ENCODE measurements at places on chromosomes 5 and 9. TPM values are rescaled to one million over a fixed set of nuclear protein-coding genes. Genes with fewer than 3 reads are reported as not detected.
A peak's percentile ranks its signal among the peaks of the same experiment; 100 is the strongest.

Gene STPG3
- total RNA-seq: not detected

Gene LPAR1
- 0.56 TPM for total RNA-seq

GRCh38 chr9:90975781-90976538 lies 174.3 kb downstream of the SYK start:
- no peak overlapping the region for H3K27ac ChIP-seq
- no peak overlapping the region for H3K4me3 ChIP-seq
- DNase-seq: no peak
- peaks cover 2% of the 10 kb centered on the region for H3K4me1 ChIP-seq
- H3K27me3 ChIP-seq: peaks cover 4% of the 10 kb centered on the region

GRCh38 chr5:11607944-11608483 lies 296.2 kb downstream of the CTNND2 start:
- H3K4me1 ChIP-seq: no peaks in the 10 kb centered on the region
- no peak overlapping the region for H3K27ac ChIP-seq
- no peaks in the 10 kb centered on the region for H3K27me3 ChIP-seq
- H3K36me3 ChIP-seq: peaks cover 4% of the 10 kb centered on the region
- no peak for DNase-seq

GRCh38 chr9:133235549-133236222 lies 26.6 kb upstream of the OBP2B start:
- peaks cover 4% of the 10 kb centered on the region for H3K27me3 ChIP-seq
- H3K27ac ChIP-seq: no peak overlapping the region
- H3K4me3 ChIP-seq: no peak overlapping the region
- H3K36me3 ChIP-seq: no peaks in the 10 kb centered on the region
- no peak for DNase-seq

GRCh38 chr5:64800926-64801325 lies 32.2 kb downstream of the CWC27 start:
- H3K27me3 ChIP-seq: no peaks in the 10 kb centered on the region
- H3K4me1 ChIP-seq: no peaks in the 10 kb centered on the region
- H3K27ac ChIP-seq: no peak overlapping the region
- H3K4me3 ChIP-seq: no peak overlapping the region
- no peaks in the 10 kb centered on the region for H3K36me3 ChIP-seq

DNA sequence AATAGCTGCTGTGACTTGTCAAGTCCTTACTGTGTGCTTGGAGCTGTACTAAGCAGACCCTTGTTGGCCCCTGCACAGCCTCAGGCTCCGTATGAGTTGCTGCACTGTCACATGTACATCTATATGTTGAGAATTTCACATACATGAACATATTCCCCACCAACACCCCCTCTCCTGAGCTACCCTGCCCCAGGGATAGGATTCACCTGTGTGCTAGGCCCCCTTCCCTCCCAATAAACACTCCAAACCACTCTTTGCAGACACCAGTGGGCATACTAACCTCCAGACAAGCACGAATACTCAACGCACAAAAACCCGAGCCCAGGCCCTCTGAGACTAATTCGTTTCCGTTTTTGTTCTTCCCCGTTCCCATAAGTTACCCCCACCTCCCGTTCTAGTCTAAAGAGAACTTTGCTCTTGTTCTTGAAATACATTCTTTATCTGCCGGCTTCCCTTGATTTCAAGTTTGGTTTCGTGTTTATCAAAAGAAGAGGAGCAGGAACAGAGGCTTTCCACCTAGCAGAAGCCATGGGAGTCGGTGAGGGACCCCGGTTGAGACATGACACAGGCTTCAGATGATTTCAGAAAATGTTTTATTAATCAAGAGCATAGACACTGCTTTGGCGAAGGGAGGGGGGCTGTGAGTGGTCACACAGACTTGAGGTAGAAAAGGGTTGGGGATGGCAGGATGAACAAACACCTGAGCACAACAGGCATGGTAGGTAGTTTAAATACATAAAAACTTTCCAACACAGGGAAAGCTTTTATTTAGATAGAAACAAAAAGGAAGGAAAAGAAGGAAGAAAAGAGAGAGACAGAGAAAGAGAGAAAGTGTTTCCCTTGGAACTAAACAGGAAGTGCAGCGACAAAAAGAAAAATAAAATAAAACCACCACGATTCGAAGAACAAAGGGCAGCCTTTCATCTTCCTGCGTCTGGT lies 3.4 kb downstream of the HAND1 start:
- H3K4me1 ChIP-seq: peaks cover 22% of the 10 kb centered on the region
- H3K4me3 ChIP-seq: peak overlapping the region; percentile 55
- no peak for DNase-seq
- H3K27me3 ChIP-seq: peaks cover 30% of the 10 kb centered on the region
- H3K27ac ChIP-seq: no peak overlapping the region

DNA sequence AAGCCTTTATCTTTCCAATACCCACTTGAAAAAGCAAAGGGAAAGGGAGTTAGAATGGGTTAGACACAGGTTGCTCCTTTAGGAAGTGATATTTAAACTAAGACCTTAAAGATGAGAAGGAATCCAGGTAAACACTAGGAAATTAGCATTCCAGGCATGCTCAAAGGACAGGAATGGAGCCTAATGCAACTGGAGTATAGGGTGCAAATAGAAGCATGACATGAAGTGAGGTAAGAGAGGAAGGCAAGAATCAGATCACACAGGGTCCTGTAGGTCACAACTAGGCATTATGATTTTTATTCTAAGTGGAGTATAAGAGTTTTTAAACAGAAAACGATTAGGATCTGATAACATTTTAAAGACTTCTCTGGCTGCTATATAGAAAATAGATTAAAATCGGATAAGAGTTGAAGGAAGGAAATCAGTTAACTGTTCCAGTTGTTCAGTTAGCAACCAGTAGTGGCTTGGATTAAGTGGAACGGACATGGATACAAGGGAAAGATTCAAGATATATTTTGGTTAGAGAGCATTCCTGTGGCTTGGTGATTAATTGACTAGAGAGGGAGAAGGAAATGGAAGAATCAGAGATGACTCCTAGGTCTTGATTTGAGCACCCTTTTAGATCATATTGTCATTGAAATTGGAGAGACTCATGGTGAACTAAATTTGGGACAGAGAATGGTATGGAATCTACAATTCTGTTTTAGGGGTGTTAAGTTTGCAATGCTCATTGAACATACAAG lies 95.9 kb downstream of the FBXO4 start:
- no peak overlapping the region for H3K27ac ChIP-seq
- DNase-seq: no peak
- no peak overlapping the region for H3K4me3 ChIP-seq
- no peaks in the 10 kb centered on the region for H3K36me3 ChIP-seq

DNA sequence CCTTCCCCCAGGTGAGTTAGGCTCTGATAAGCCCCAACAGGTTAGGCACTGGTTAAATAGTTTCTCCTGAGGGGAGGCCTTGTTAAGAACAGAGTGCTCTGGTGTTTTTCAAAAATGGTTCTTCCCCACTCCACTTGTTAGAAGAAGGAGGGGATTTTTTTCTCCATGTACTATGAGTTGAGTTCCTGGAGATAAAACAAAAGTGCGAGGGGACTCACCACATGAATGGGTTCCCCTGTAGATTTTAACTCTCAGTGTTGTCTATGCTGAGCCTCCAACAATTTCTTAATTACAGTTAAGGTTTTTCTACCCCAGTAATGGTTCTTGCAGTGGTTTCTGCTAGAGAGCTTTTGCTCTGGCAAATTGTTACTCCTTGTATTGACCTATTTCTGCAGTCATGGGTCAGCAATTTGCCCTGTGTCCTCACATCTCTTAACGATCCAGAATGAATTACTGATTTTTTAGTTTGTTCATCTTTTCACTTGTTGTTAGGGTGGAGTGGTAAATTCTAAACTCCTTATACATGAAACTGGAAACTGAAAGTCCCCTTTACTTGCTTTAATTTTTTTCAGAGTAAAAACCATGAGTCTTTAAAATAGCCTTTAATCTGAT lies 44.4 kb downstream of the SCAMP1 start:
- no peaks in the 10 kb centered on the region for H3K36me3 ChIP-seq
- no peaks in the 10 kb centered on the region for H3K4me1 ChIP-seq
- no peaks in the 10 kb centered on the region for H3K27me3 ChIP-seq
- DNase-seq: no peak
- no peak overlapping the region for H3K27ac ChIP-seq

DNA sequence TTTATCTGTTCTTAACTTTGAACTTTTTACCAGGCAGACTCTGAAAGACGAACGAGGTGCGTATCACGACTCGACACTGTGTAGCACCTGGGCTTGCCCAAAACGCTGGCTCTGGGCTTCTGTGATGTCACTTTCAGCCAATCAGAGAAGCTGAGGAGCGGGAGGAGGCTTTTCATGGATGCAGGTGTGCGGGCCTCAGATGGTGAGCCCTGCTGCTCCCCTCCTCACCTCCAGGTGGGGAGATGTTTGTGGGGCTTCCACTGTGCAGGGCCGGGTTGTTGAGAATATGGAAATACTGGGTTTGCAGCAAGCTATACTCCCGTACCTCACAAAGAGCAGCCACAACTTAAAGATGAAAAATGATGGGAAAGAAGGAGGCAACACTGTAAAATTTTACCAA lies 246.3 kb downstream of the IRX2 start:
- peaks cover 6% of the 10 kb centered on the region for H3K36me3 ChIP-seq
- H3K4me3 ChIP-seq: no peak overlapping the region
- H3K27ac ChIP-seq: no peak overlapping the region
- no peaks in the 10 kb centered on the region for H3K4me1 ChIP-seq

- peaks cover 16% of the 10 kb centered on the region for H3K4me1 ChIP-seq
- H3K27me3 ChIP-seq: peaks cover 8% of the 10 kb centered on the region
- H3K36me3 ChIP-seq: no peaks in the 10 kb centered on the region
- no peak overlapping the region for H3K27ac ChIP-seq
- no peak for DNase-seq
Observed at GRCh38 chr9:134835448-134835847, 45.2 kb upstream of the FCN2 start.

GRCh38 chr9:98402019-98402840 lies 146.8 kb upstream of the TBC1D2 start:
- H3K4me3 ChIP-seq: no peak overlapping the region
- peaks cover 8% of the 10 kb centered on the region for H3K27me3 ChIP-seq
- peak overlapping the region; percentile 84 for H3K27ac ChIP-seq

DNA sequence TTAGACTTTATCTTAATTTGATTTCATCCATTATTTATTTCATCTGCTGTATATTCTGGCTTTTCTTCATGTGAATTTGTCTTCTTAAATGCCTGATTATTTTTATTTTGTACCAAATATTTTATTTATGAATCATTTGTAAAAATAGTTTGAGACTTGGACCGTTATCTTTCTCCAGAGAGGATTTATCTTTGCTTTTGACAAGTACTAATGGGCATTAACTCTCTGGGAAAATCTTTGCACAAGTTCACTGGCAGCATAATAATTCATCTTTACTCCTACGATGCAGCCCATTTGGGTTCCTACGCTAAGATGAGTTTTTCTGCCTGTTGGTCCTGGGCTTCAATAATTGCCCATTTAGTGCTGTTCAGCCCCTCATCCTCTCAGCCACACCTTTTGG lies 131.0 kb upstream of the RORB start:
- no peak for DNase-seq
- no peak overlapping the region for H3K4me3 ChIP-seq
- no peaks in the 10 kb centered on the region for H3K4me1 ChIP-seq
- H3K36me3 ChIP-seq: no peaks in the 10 kb centered on the region
